SK-N-SH (cell line): ENCODE measurements at places on chromosomes 5 and 9. TPM values are rescaled to one million over a fixed set of nuclear protein-coding genes. Genes with fewer than 3 reads are reported as not detected.

PCDHA5 gene
- 0.02 TPM in 2 replicates for polyA plus RNA-seq

NAIF1 gene
- polyA plus RNA-seq = 14.6 and 14.8 TPM in 2 replicates

GALNT12 gene
- polyA plus RNA-seq = 7.4 TPM in 2 replicates

SPATA31A3 gene
- polyA plus RNA-seq = not detected in 2 replicates

BTNL8 gene
- not detected in 2 replicates for polyA plus RNA-seq

AFAP1L1 gene
- 0.82 and 0.89 TPM in 2 replicates for polyA plus RNA-seq

SLCO4C1 gene
- 0.02 TPM in 1 of 2 replicates, not detected in the other for polyA plus RNA-seq

F2RL1 gene
- polyA plus RNA-seq = 31.3 and 41.3 TPM in 2 replicates

FPGS gene
- 82.3 and 82.7 TPM in 2 replicates for polyA plus RNA-seq
